H1 (cell line): ENCODE measurements at places on chromosomes 13 and 19. TPM values are rescaled to one million over a fixed set of nuclear protein-coding genes. Genes with fewer than 3 reads are reported as not detected.

Gene WDR87
- not detected in 2 replicates for total RNA-seq

Gene CCDC97
- 21.1 and 27.1 TPM in 2 replicates for total RNA-seq

Gene SWSAP1
- total RNA-seq = 3.1 and 3.2 TPM in 2 replicates

DNA sequence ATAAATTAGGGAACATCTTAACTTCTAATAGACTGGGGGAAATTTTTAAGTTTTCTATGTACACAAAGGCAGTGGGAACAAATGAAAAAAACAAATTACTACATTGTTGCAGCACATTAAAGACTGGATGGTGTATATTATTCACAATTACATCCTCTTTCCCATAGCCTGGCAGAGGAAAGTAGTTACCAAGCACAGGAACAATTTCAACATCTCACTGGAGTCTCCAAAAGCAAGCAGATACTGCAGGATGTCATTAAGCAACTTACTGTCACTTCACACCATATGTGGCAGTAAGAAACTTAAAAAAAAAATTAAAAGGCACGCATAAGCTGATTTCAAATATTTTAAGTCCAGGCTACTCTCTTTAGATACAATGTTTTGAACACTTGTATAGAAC, 6.4 kb upstream of the EFNB2 start:
- DNase-seq = no peak
- H3K36me3 ChIP-seq = peaks cover 12% of the 10 kb centered on the region
- no peaks in the 10 kb centered on the region for H3K27me3 ChIP-seq
- no peak overlapping the region for H3K27ac ChIP-seq

GRCh38 chr19:6376512-6377190, 918 bp upstream of the PSPN start:
- DNase-seq = no peak
- H3K4me1 ChIP-seq = no peaks in the 10 kb centered on the region
- H3K36me3 ChIP-seq = peaks cover 19% of the 10 kb centered on the region; the same call in 1 of the 2 replicates
- no peak overlapping the region for H3K4me3 ChIP-seq

DNA sequence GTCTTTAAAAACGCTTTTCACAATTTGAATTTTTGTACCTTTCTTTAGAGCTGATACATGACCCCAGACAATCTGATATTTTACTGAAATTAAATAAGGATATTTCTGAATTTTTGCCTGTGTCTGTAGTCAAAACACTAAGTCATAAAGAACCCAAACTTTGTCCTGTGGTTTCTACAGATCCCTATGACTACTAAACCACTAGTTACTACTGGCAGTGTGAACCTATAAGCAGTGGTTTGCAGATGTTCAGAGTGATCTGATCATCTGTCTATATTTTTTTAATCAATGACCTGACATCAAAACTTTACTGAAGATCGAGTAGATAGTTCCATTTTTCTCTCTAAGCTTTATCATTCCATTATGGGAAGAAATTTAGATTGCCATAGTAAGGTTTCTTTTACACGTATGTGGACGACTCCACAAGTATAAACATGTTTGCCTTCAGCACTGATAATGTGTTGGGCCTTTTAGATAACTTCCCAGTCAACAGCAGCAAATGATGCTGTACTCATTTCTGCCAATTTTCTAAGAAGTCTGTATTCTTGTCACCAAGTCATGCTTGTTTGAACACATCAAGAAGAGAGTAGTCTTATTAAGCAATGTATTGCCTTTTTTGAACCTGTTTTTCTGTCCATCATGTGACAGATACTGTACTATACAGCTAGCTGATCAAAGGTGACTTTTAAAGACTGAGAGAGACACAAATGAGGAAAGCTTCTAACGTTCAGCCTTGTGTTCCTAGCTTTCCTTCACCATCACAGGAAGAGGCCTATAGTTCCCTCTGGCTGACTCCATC, 21.8 kb downstream of the POLR1D start:
- no peak overlapping the region for H3K27ac ChIP-seq
- no peak overlapping the region for H3K4me3 ChIP-seq
- peaks cover 5% of the 10 kb centered on the region for H3K36me3 ChIP-seq
- no peaks in the 10 kb centered on the region; the same call in 1 of the 2 replicates for H3K4me1 ChIP-seq
- H3K27me3 ChIP-seq = no peaks in the 10 kb centered on the region

- no peak overlapping the region for H3K4me3 ChIP-seq
- DNase-seq = no peak
- no peaks in the 10 kb centered on the region for H3K27me3 ChIP-seq
- no peak overlapping the region for H3K27ac ChIP-seq
These were observed 13.3 kb downstream of the ZNF699 start for GRCh38 chr19:9296336-9296735.

DNA sequence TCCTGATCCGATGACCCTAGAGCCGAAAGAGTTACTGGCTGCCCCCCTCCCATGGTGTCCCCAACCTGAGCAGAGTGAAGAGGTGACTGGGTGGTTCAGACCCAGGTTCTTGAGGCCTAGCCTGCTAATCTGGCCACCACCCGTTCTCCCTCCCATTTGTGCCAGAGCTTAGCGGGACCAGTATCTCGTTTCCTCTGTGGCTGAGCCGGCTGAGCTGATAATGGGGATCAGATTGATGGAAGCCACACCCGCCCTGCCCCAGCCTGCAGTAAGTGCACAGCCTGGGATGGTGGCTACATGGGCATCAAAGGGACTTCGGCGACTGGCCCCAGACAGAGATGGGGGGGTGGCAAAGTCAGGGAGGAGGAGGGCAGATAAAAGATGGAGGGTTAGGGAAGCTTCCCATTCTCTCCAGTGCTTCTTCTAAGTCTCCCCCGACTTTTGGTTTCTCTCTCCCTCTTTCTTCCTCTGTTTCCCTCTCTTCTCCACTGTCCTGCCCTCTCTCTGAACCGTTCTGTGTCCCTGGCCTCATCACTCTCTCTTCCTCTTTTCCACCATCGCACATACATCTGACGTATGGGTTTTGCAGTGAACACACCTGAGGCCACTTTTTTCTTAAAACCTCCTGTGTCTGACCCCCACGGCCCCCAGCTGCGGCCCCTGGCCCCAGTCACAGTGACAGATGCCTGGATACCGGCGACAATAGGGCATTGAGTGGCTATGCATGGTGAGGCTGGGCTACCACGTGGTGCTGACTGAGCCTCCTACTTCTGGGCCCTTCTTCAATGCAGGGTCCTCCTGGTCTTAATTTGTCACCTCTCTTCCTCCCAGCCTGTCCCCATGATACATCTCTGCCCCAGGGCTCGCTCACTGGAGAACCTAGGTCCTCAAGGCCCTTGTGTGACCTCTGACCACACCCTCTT, 2.4 kb downstream of the ELAVL3 start:
- no peaks in the 10 kb centered on the region for H3K36me3 ChIP-seq
- no peak for DNase-seq

- H3K4me1 ChIP-seq = no peaks in the 10 kb centered on the region
- H3K4me3 ChIP-seq = no peak overlapping the region
- no peak for DNase-seq
- no peaks in the 10 kb centered on the region for H3K36me3 ChIP-seq
These were observed 54.9 kb upstream of the RFC3 start for GRCh38 chr13:33763021-33763420.

GRCh38 chr13:29937841-29938240, 87.4 kb upstream of the UBL3 start:
- no peak overlapping the region for H3K27ac ChIP-seq
- peaks cover 6% of the 10 kb centered on the region for H3K4me1 ChIP-seq
- no peak for DNase-seq
- H3K36me3 ChIP-seq = no peaks in the 10 kb centered on the region
- H3K4me3 ChIP-seq = no peak overlapping the region

GRCh38 chr13:93752541-93752940, 525.9 kb downstream of the GPC6 start:
- no peaks in the 10 kb centered on the region for H3K4me1 ChIP-seq
- no peak overlapping the region for H3K4me3 ChIP-seq
- no peak for DNase-seq
- H3K27me3 ChIP-seq = no peaks in the 10 kb centered on the region

DNA sequence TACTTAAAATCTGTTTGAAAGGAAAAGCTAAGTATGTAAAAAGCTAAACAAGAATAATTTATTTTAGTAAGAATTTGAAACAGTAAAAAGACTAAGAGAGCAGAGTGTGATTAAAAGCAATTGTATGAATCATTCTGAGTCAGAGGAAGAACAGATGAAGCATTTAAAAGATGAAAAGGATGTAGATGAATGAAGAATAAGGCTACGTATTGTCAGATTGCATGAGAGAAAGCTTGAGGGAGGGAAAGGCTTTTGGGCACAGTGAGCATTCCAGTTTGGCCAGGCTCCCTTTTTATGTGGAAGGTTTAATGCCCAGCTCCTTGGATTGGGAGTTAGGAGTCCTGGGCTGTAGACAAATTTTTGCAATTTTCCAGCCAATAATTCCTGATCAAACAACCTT, 117.7 kb downstream of the FREM2 start:
- peaks cover 18% of the 10 kb centered on the region for H3K4me1 ChIP-seq
- no peaks in the 10 kb centered on the region for H3K36me3 ChIP-seq
- H3K27me3 ChIP-seq = no peaks in the 10 kb centered on the region
- H3K27ac ChIP-seq = no peak overlapping the region
- no peak overlapping the region for H3K4me3 ChIP-seq

DNA sequence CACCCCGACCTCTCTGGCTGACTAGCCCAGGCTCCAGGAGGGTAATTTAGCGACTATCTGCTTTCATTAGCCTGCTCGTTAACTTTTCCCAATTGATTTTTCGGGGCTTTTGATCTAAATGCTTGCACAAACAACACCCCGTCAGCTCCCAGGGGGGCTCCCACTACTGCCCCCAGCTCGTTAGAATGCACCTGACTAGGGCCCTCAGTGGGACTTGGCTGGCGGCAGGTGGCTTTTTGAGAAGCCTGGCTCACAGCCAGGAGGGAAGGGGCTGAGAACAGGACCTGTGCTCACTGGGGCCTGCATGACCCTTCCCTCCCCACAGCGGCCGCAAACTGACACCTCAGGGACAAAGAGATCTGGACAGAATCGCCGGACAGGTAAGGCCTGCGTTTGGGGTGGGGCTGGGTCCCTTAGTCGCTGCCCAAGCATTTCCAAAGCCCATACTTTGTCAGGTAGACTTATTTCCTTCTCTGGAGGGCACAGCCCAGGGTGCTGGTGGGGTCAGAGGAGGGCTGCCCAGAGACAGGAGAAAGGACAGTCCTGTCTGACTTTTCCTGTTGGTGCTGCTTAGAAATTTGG, 7.6 kb upstream of the CD79A start:
- H3K4me1 ChIP-seq = no peaks in the 10 kb centered on the region; the same call in 1 of the 2 replicates
- H3K4me3 ChIP-seq = no peak overlapping the region
- H3K27ac ChIP-seq = no peak overlapping the region
- H3K27me3 ChIP-seq = no peaks in the 10 kb centered on the region

GRCh38 chr13:51844862-51845573, at the start of gene TMEM272:
TSS of gene TMEM272 (minus strand) at chr13:51845177. CDS start at chr13:51838530, 6,647 bp downstream.
- no peaks in the 10 kb centered on the region for H3K36me3 ChIP-seq
- H3K4me3 ChIP-seq = no peak within 1 kb of the TSS
- H3K27ac ChIP-seq = no peak within 1 kb of the TSS
- H3K4me1 ChIP-seq = no peaks in the 10 kb centered on the region
- DNase-seq = peak; percentile 94
- no peaks in the 10 kb centered on the region for H3K27me3 ChIP-seq

GRCh38 chr13:21011378-21011777, 50.0 kb downstream of the LATS2 start:
- H3K4me1 ChIP-seq = peaks cover 3% of the 10 kb centered on the region
- DNase-seq = no peak

GRCh38 chr13:100128373-100128772, 39.5 kb downstream of the PCCA start:
- no peak for DNase-seq
- H3K4me1 ChIP-seq = peaks cover 3% of the 10 kb centered on the region; the same call in 1 of the 2 replicates
- no peak overlapping the region for H3K4me3 ChIP-seq
- H3K27me3 ChIP-seq = no peaks in the 10 kb centered on the region
- no peaks in the 10 kb centered on the region for H3K36me3 ChIP-seq

- peaks cover 13% of the 10 kb centered on the region for H3K4me1 ChIP-seq
- H3K27ac ChIP-seq = no peak within 1 kb of the TSS
- peaks cover 15% of the 10 kb centered on the region for H3K27me3 ChIP-seq
- DNase-seq = peak; percentile 86
These were observed at the start of gene CHST8 for GRCh38 chr19:33621811-33622504. TSS of gene CHST8 (plus strand) at chr19:33621953. CDS start at chr19:33689262, 67,309 bp downstream.

- H3K27me3 ChIP-seq = no peaks in the 10 kb centered on the region
- H3K4me1 ChIP-seq = peaks cover 3% of the 10 kb centered on the region; the same call in 1 of the 2 replicates
- no peak overlapping the region for H3K4me3 ChIP-seq
- no peak for DNase-seq
- H3K27ac ChIP-seq = no peak overlapping the region
- no peaks in the 10 kb centered on the region for H3K36me3 ChIP-seq
These were observed 145.8 kb upstream of the SOX1 start for GRCh38 chr13:111920932-111921705.

GRCh38 chr13:54347531-54347930, 1318.9 kb downstream of the OLFM4 start:
- no peak overlapping the region for H3K27ac ChIP-seq
- DNase-seq = no peak
- no peaks in the 10 kb centered on the region for H3K4me1 ChIP-seq
- H3K36me3 ChIP-seq = no peaks in the 10 kb centered on the region
- H3K27me3 ChIP-seq = no peaks in the 10 kb centered on the region

DNA sequence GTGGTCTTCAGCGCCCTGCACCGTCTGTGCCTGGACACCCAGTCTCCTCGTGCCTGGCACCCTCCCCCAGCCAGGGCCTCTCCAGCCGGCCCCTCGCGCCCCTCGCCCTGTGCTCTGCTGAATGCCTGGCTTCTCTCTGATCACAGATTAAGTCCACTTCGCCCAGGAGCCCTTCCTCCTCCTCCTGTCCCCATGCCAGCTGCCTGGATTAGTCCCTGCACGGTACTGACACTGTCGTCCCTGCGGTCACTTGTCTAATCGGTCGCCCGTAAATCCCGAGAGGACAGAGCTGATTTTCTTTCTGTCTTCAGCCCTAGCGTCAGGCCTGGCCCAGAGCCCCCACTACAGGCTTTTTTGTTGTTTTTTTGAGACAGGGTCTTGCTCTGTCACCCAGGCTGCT, 6.6 kb downstream of the THOP1 start:
- peaks cover 60% of the 10 kb centered on the region for H3K36me3 ChIP-seq
- no peak overlapping the region for H3K27ac ChIP-seq
- H3K4me3 ChIP-seq = no peak overlapping the region
- DNase-seq = no peak
- H3K27me3 ChIP-seq = no peaks in the 10 kb centered on the region

DNA sequence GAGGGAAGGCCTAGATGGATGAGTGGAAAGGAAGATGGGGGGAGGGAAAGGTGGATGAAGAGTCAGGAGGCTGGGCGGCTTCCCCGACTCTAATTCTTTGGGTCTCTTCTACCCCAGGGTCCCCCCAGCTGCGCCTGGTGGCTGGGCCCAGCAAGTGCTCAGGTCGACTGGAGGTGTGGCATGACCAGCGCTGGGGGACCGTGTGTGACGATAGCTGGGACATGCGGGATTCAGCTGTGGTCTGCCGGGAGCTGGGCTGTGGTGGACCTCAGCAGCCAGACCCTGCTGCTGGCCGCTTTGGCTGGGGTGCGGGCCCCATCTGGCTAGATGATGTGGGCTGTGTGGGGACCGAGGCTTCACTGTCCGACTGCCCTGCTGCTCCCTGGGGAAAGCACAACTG, 9.5 kb downstream of the SSC5D start:
- H3K27me3 ChIP-seq = peaks cover 3% of the 10 kb centered on the region
- DNase-seq = no peak
- H3K4me3 ChIP-seq = no peak overlapping the region
- H3K27ac ChIP-seq = no peak overlapping the region
- 0 out of 2 replicates have a peak, but pooled peaks cover 6% of the 10 kb centered on the region for H3K4me1 ChIP-seq
- no peaks in the 10 kb centered on the region for H3K36me3 ChIP-seq
